ENCODE measurements at places on chromosomes 1 and 21. TPM values are rescaled to one million over a fixed set of nuclear protein-coding genes. Genes with fewer than 3 reads are reported as not detected.

Gene IGSF8
- 33.0 TPM for polyA plus RNA-seq

Gene S100A10
- 239 TPM for polyA plus RNA-seq

Gene MARCKSL1
- polyA plus RNA-seq: 391 TPM

Gene GOLT1A
- polyA plus RNA-seq: 4.1 TPM

Gene SERTAD4
- 4.9 TPM for polyA plus RNA-seq

Gene IPP
- polyA plus RNA-seq: 27.2 TPM

Gene HPCA
- polyA plus RNA-seq: 0.33 TPM

Gene NUP133
- 47.3 TPM for polyA plus RNA-seq

Gene CLCA1
- polyA plus RNA-seq: not detected

DNA sequence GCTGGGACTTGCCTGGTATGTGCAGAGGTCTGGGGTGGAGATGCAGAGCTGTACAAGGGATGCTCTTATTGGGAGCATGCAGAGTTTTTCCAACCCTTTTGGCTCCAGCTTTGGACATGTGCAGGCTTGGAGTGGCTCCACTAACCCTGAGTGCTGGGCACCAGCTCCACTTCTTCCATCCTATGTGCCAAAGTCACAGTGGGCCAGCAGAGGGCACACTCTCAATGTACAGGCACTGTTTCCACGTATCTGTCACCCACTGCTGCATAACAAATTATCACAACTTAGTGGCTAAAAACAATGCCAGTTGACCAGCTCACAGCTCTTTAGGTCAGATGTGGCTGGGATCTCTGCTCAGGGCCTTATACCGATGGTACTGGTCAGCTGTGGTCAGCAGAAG, 631.8 kb downstream of the AJAP1 start:
- no peak for DNase-seq

GRCh38 chr21:32226444-32226843, 52.4 kb downstream of the MIS18A start:
- DNase-seq: no peak

DNA sequence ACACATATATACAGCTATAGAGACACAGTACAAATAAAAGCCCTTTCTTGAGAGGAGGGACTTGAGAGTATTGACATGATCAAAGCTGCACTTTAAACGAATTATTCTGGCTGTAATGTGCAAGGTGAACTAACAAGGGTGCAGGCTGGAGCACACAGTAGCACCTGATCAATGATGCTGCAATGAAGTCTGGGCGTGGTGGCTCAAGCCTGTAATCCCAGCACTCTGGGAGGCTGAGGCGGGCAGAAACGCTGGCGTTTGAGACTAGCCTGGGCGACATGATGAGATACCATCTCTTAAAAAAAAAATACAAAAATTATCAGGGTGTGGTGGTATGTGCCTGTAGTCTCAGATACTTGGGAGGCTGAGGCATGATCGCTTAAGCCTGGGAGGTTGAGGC, 14.1 kb upstream of the CTH start:
- no peak for DNase-seq

DNA sequence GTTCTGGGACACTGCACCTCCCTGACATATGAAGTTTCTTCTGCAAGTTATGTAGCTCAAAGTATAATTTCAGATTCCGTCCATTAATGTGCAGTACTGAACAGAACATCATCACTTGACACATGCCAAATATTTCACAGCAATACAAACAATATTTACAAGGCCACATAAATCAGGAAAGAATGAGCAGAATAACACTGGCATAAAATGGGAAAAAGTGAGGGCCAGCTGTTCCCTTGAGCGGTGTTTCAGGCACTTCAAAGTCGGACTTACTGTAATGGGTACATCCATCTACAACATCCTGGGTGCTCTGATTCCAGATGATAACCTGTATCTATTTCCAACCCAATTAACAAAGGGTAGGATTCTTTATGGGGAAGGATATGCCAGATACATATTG, 217.4 kb downstream of the APP start:
- DNase-seq: no peak

DNA sequence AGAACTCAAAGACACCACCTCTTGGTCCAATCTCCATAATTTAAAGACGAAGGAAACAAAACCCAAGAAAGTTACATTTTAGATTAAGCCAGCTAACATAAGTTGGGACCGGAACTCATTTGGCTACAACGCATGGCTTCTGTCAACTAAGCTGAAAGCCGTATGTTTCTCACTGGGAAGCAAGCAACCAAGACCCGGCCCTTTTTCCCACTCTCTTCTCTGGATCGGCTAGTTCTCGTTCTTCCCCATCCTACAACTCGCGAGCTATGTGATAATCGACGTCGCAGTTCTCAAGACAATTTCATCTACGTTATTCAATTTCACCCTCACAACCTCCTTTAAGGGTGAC, 601 bp downstream of the CCT8 start:
- no peak for DNase-seq

DNA sequence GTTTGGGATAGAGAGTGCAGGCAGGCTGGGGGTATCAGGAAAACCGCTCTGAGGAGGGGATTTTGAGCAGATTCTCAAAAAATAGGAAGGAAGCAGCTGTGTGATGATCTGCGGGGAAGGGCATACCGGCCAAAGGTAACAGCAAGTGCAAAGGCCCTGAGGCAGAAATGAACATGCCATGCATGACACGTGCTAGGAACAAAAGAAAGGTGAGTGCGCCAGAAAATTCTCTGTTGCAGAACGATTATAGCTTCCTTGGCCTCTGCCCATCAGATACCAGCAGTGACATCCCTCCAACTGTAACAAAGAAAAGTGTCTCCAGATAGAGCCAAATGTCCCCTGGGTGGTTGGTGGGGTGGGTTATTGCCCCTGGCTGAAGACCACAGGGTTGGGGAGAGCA, 37.0 kb upstream of the FAM131C start:
- no peak for DNase-seq

- no peak for DNase-seq
These were observed 70.2 kb downstream of the UCK2 start for GRCh38 chr1:165897326-165898303.

- no peak for DNase-seq
These were observed 657.0 kb downstream of the AMY1C start for GRCh38 chr1:104406728-104407127.
